ENCODE measurements at places on chromosomes 7 and 10.
A peak's percentile ranks its signal among the peaks of the same experiment; 100 is the strongest.

DNA sequence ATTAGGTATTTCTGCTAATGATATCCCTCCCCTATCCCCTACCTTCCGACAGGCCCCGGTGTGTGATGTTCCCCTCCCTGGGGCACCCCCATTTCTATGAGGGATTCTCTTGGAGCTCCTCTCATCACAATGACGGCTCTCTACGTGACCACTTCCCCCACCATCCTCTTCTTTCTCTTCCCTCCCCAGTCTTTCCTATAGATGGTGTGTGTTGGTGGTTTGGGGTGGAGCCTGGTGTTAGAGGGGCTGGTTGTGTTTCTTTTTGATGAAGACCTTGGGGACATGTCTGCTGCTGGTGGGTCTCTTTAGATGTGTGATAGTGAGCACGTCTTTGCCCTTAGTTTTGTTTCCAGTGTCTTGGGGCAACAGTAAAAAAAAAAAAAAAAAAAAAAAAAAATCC is 28.6 kb downstream of the RPS24 start:
- DNase-seq, result no peak

GRCh38 chr7:5700391-5700985 is 81.0 kb downstream of the RNF216 start:
- no peak for DNase-seq

DNA sequence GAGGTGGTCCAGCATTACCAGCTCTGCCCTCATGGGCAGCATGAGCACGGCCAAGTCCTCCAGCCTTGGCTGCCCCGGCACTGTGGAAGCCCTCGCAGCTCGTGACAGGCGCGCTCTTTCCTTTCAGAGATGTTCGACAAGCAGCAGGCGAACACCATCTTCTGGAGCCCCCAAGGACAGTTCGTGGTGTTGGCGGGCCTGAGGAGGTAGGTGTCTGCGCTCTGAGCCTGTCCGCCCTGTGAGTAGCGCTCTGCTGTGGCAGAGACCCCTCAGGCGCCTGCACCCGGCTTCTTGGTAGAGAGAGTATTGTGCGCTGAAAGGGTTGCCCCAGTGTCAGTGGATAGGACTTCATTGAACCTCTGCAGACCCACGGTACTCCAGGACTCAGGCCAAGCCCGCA is 19.8 kb downstream of the EIF3B start:
- no peak for DNase-seq

- DNase-seq, result no peak
Measured at GRCh38 chr10:26323219-26323618, 106.6 kb downstream of the GAD2 start.

DNA sequence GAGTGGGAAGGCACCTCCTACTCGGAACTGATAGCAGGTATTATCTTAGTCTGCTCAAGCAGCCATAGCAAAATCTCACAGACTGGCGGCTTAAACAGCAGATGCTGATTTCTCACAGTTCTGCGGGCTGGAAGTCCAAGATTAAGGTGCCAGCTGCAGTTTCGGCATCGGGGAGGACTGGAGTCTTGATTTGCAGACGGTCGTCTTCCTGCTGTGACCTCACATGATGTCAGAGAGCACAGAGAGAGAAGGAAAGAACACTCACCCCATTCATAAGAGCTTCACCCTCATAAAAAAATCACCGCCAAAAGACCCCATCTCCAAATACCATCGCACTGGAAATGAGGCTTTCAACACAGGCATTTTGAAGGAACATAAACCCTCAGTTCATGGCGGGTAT is 216.5 kb upstream of the PITRM1 start:
- no peak for DNase-seq

DNA sequence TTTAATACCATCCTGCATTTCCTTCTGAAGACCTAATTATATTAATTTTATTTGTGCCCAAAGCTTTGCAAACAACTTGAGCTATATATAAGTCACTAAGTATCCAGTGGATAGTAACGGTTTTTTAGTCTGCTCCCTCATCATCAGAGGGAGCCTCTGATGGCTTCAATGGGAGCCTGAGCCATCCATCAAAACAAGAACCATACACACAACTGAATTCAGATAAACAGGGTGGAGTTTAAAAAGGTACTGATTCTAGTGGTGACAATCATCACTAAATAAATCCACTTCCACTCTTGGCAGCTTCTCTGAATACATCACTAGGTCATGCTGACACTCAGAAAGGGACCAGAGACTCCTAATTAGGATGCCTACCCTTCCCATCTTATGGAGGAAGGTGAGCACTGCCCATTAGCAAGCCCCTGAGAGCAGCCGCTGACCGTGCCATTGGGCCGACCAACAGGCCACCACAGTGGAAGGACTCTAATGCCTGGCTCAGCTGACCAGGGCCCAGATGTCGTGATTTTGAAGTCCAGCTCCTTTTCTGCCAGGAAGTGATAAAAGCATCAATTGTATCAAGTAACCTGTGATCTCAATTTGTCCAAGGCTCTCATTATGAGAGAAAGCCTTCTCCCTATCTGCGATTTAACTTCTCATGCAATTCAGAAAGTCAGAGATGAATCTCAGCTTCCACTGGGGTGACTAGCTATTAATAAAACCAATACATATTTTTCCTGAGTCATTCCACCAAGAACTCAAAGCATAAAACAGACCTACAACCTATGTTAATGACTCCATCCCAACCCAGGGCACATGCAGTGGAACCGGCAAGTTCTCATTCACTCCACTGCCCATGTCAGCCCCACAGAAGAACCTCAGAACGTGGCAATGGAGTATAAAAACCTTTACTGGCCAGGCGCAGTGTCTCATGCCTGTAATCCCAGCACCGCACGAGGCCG is 13.1 kb downstream of the VOPP1 start:
- peak; percentile 11 for DNase-seq

DNA sequence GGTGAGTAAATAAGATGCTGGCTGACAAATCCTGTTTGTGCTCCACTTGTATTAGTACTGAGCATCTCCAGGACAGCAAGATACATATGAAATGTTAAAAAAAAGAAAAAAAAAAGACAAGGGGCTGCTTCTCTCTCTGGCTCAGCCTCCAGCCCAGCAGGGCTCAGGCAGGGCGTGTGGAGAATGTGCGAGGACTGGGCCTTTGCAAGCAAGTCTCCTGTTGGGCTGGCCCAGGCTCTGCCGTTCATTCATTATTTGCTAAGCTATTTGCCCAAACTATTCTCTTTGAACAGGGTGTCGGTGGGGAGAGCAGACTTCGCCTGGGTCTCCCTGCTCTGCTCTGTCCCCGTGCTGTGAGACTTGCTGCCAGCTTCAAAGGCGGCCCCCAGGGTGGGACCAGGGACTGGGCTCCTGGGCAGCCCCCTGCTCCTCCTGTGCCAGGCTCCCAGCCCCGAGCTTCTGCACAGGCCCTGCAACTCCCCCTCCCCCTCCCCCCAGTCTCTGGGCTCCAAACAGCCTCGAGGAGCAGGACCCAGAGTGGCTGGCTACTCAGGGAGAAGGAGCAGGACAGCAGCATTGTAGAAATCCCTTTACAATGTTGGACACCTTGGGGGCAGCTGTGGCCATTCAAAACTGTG is 25.6 kb upstream of the MGMT start:
- DNase-seq, result no peak

DNA sequence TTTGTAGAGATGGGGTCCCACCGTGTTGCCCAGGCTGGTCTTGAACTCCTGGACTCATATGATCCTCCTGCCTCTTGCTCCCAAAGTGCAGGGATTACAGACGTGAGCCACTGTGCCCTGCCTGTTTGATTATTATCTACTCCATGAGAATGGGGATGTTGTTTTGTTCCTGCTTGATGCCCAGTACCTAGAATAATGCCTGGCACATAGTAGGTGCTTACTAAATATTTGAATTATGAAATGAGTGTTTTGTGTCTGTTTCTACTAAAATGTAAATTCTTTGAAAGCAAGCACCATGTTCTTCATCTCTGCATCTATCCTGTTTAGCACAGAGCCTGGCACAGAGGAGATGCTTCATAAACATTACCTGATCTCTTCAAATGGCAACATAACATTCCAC is 40.9 kb downstream of the ZNF783 start:
- no peak for DNase-seq

GRCh38 chr7:28953633-28954032 is 4.5 kb downstream of the TRIL start:
- no peak for DNase-seq

DNA sequence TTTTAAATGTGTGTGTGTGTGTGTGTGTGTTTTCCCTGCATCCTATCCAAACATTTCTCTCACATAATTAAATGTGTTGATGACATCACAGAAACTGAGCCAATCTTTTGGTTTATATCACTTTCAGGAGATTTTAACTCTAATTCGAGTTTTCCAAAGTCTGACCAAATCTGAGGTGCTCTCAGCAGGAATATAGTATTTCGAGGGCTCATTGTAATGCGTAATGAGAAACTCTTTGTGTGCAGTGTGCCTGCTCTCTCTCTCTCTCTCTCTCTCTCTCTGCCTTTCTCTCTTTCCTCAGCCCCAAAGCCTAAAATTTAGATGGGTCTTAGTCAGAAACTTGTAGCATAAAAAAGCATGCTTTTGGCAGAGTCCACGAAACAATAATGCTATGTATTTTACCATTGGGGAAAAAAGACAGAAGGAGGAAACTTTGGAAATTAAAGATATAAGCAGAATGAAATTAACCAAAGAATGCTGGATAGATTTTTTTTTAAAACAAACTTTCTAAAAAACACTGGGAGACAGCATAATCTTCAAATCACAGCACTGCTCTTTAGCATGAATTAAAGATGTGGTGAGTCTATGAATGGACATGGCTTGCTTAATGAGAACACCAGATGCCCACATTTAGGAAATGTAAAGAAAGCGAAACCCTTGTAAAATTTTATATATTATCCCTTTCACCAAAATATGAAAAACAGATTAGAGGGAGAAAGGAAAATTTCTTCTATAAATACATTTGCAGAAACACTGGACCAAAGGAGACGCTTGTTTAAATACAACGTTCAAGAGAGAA is 206.8 kb upstream of the HABP2 start:
- no peak for DNase-seq

Data from left forelimb (tissue), 1 donor.